ENCODE measurements at places on chromosomes 1 and 21.

- no peak for DNase-seq
Measured at GRCh38 chr1:56188221-56188620, 391.1 kb downstream of the PLPP3 start.

GRCh38 chr1:63943393-63943792, 169.6 kb downstream of the ROR1 start:
- DNase-seq = no peak

GRCh38 chr1:183622884-183623785, 12.4 kb downstream of the ARPC5 start:
- DNase-seq = peak; percentile 8

DNA sequence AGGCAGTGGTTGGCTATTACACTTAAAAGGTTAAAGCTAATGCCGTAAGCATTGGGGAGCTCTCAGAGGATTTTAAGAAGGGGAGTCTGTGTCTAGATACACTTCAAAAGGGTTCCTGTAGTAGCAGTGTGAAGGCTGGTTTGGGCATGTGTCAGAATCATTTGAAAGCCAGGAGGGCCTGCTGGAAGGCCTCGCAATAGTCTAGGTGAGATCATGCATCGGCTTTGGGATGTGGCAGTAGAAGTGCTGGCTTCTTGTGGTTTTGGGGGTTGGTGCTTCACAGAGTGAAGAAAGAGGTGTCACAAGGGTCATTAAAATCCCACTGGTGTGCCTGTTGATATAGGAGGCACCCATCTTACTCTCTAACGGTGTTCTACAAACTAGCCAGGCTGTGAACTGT, 85.7 kb downstream of the ST6GALNAC3 start:
- DNase-seq = no peak

DNA sequence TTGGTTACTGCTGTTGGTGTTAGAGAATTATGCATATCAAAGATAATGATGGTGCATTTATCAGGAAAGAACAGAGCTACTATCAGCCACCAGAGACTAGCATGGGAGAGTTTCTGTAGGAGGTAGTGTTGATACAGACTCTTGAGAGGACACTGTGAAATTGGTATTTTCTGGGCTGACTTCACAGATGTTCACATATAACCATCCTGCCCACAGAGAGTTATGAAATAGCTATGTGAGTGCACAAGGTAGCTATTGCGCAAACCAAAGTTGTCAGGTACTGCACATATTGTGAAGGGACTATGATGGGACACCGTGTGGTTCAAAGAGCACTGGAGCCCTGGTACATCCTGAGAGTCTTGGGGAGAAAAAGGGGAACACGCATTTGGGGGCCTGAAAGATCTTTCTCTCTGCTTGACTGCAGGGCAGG, 1.4 kb upstream of the TLCD4 start:
- no peak for DNase-seq

DNA sequence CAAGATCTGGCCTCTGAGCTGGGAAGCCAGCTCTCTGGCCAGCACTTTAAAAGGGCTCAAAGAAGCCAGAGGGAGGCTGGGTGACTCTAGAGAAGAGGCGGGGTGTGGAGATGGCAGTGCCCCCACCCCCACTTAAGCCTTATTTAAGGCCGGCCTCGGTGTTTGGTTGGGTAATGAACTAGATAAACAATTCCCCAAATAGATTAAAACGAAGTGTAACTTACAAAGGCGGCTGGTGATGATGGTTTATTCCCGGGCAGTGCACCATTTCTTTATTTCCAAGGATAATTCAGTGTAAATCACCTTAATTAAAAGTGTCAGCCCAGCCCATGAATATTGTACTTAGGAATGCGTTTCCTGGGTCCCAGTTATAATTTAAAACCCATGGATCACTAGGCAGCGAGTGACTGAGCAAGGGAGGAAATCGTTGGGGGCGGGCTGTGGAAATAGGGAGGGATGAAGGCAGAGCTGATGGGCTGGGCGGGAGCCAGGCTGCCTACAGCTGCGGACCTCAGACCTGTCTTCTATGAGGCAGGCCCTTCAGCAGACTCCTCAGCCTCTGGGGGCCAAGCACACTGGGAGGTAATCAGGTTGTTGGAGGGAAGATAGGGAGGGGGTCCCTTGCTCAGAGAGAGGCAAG, 54.9 kb downstream of the TMEM53 start:
- no peak for DNase-seq

- no peak for DNase-seq
Measured at GRCh38 chr21:31340942-31341487, 3.0 kb downstream of the TIAM1 start.

DNA sequence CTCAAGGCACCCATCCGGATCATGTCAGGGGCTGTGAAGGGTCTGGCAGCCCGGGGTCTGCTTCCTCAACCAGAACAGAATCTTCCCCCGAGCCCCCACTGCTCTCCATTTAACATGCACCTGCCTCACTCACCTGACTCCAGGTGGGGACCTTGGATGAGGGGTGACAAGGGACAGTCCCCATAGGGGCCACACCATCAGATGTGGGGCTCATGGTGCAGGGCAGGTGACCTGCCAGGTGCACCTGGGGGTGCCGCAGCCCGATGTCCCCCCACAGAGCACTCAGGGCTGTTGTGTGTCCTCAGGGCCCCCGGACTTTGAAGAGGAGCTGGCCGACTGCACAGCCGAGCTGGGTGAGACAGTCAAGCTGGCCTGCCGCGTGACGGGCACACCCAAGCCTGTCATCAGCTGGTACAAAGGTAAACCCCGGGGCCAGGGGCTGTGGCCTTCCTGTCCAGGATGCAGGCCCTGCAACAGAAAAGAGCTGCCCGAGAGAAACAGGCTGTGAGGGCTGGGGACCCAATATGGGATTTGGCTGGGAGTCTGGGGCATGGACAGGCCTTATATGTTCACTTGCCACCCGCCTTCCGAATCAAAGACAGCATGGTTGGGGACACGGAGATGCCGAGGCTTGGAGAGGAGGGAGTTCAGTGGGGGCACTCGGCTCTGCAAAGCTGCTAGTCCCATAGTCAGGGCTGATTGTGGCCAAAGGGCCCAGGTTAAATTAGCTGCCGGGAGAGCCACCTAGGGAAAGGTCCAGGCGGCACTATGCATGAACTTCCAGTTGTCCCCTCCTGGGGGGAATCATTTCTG, 64.6 kb downstream of the TRIM11 start:
- DNase-seq = no peak

DNA sequence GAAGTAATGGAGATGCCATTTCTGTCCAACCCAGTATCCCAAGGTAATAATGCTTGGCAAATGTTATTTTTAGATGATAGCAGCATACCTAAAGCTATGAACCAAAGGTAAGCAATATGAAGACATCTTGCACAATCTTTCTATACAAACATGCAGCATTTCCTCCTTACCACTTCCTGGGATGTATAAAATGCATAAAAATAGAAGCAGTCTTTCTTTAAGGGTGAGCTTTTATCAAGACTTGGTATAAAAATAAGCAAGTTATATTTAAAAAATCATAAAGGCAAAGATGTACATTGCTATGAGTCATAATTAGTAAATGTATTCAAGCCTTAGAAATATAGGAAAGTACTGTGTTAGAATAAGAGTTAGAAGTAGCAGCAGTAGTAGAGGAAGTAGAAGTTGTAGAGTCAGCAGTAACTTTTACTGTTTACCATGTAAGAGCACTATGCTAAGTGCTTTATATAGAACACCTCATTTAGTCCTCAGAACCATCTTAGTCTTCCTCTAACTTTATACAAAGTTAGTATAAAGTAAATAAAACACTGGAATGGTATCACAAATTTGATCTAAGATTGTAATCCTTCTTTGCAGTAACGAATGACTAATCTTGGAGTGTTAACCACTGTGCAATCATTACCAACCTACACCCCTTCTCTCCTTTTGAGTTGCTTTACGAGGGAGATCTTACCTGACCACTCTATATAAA, 371.3 kb downstream of the VAV3 start:
- no peak for DNase-seq

DNA sequence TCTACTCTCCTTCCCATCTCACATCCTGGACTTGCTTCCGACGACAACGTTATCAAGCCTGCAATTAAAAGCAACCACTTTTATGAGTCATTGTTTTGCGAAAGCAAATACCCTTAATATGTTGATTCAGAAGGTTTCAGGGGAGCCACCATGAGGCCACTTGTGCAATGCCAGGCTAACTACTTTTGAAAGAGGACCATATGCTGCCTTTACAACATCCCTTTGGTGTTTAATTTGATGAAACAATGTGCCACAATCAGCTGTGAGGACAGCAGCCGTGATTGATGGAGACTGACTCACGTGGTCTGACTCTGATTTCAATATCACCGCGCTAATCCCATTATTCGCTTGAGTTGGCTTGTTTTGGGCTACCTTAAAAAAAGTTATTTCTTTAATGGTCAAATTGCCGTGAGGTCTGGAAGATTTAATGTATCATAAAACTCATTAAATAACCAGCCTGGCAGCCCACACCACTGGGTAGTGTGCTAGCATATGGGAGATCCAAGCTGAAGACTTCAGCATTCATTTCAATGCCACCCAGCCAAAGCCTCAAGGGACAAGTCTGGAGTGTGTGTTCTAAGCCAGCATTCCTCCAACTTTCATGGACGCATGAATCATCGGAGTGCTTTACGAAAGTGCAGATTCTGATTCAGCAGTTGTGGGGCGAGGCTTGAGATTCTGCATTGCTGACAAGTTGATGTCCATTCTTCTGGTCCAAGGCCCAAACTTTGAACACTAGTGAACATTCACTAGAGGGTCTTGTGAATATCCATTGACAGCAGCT, 73.3 kb upstream of the PAXBP1 start:
- no peak for DNase-seq

DNA sequence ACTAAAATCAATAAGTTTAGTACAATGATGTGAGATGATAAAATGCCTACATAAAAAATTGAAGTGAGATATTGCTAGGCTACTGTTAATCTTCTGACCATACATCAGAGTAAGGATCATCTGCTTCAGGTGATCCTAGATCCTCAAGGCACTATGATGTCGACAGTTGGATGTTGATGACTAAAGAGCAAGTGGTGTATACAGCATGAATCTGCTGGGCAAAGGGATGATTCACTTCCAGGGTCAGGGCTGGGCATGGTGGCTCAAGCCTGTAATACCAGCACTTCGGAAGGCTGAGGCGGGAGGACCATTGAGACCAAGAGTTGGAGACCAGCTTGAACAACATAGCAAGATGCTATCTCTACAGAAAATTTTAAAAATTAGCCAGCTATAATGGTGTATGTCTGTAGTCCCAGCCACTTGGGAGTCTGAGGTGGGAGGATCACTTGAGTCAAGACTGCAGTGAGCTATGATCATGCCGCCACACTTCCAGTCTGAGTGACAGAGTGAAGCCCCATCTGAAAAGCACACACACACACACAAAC, 24.6 kb downstream of the NUF2 start:
- no peak for DNase-seq

DNA sequence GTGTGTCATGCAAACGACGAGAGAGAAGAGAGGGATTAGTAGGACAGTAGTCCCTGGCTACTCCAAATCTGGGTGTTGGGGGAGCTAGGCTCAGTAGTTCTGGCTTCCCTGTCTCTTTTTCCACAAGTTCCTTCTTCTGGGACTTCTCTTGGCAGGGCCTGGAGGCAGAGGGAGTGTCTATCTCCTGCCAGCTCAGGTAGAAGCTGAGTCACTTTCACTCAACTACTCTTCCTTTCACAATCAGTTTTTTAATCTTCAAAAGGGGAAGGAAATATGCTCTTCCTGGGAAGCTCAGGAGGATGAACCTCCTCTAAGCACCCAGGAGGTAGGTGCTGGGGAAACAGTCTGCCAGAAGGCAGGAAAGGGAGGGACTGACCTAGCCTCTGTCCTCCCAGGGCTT, 35.2 kb upstream of the MAGOH start:
- no peak for DNase-seq

GRCh38 chr1:14037101-14037847, 337.3 kb downstream of the PRDM2 start:
- DNase-seq = no peak

GRCh38 chr1:54459140-54459539, 52.9 kb upstream of the SSBP3 start:
- no peak for DNase-seq

DNA sequence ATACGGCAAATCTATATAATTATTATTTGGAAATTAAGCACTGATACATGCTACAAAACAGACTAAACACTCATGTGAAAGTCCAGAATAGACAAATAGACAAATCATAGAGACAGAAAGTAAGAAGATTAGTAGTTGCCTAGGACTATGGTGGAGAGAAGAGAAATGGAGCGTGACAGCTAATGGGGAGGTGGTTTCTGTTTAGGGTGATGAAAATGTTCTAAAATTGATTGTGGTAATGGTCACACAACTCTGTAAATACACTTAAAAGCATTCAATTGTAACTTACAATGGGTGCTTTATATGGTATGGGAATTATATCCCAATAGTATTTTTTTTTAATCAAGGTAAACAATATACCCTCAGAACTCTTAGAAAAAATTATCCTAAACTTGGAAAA, 20.4 kb upstream of the ITLN2 start:
- no peak for DNase-seq

DNA sequence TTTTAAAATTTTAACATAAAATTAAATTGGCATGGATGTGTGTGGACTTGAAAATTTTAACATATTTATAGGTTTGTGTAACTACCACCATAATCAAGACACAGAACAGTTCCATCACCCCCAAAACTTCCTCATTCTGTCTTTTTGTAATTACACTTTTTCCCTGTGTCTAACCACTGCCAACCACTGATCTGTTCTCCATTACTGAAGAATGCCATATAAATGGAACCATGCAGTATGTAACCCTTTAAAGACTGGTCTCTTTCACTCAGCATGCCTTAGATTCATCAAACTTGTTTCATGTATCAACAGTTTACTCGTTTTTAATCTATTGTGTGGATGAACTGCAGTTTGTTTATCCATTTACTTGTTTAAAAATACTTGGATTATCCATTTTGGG, 13.0 kb upstream of the AHCYL1 start:
- no peak for DNase-seq

- DNase-seq = no peak
Measured at GRCh38 chr1:61569303-61569621, 155.7 kb downstream of the TM2D1 start.

- DNase-seq = no peak
Measured at GRCh38 chr1:46413596-46413985, 19.5 kb downstream of the FAAH start.

DNA sequence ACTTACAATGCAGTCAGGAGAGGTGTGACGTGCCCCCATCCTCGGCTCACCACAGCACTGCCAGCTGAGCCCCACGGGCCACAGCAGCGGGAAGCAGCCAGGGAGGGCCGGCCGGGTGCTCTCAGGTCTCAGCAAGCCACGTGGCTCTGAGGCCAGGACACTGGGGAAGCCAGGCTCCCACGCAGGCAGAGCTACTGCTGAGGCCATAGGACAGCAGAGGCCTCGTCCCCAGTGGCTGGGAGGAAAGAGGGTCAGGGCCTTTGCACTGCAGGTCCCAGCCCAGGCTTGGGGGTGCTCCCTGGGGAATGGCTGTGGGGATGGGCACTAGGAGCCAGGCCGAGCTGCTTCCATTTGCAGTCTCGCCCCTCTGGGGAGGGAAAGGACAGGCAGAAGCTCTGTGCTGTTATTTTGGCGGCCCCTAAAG, 5.8 kb downstream of the LRRC47 start:
- DNase-seq = no peak
